Glutamatergic neuron (in vitro differentiated cells): ENCODE measurements at places on chromosomes 2 and 18. TPM values are rescaled to one million over a fixed set of nuclear protein-coding genes. Genes with fewer than 3 reads are reported as not detected.

NRBP1 gene
- 142 TPM for total RNA-seq

ELOA2 gene
- not detected for total RNA-seq

RND3 gene
- total RNA-seq = 49.0 TPM

EIF2AK2 gene
- total RNA-seq = 8.7 TPM

RBM43 gene
- 1.1 TPM for total RNA-seq

SDC1 gene
- 0.93 TPM for total RNA-seq

DCDC2C gene
- not detected for total RNA-seq

CD302 gene
- not detected for total RNA-seq

HOXD11 gene
- total RNA-seq = not detected

NEU2 gene
- not detected for total RNA-seq

UGT1A4 gene
- total RNA-seq = not detected
